Lung microvascular endothelial cell (primary cell): ENCODE measurements at places on chromosomes 1 and 21.

GRCh38 chr1:181149326-181150125 lies 61.0 kb downstream of the IER5 start:
- DNase-seq, result no peak

DNA sequence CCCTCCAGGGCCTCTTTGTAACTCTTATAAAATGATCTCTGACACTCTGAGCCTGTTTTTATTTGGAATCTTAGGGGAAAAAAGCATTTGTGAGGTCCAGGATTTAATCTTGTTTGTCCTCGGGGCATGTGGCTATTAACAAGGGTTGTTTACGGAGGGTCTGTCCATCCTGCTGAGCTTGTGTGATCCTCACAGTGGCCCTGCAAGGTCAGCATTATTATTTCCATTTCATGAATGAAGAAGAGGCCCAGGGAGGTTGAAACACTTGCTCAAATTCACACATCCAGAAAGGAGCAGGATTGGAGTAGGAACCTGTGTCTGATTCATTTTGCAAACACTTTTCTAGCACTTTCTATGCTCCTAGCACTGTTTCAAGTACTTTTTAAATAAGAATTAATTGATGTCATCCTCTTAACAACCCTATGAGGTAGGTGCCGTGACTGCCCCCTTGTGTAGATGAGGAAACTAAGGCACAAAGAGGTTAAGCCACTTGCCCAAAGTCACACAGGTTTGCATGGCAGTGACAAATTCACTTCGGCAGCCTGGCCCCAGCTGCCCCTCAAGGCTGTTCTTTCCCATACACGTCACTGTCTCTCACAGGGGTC lies 178.9 kb downstream of the MIS18A start:
- DNase-seq, result no peak

GRCh38 chr1:150548632-150549495 lies at the start of gene ADAMTSL4:
ADAMTSL4 (plus strand) TSS chr1:150549408; CDS start chr1:150552289, 2,881 bp downstream.
- DNase-seq, result peak; percentile 58

DNA sequence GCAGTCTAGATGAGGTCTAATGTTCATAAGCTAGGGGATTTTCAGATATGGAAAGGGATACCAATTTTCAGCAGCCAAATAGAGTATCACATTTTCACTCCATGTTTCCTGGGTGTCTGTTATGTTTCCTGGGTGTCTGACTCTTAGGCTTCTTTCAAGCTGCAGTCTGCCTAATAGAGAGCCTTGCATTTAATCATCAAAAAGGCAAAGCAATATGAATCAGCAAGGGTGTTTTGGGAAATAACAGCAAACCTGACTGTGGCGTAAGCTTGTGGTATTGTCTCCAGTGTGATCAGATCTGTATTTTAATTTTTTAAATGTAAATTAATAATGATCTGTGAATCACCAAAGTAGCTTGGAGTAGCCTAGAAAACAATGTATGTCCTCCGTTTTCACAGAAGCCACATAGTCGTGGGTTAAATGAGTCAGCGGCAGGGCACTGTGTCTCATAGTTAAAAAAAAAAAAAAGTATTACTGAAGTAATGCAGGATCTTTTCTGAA lies 10.4 kb downstream of the LGALS8 start:
- peak; percentile 18 for DNase-seq

GRCh38 chr1:206633708-206634121 lies 1.6 kb upstream of the DYRK3 start:
- peak; percentile 82 for DNase-seq

DNA sequence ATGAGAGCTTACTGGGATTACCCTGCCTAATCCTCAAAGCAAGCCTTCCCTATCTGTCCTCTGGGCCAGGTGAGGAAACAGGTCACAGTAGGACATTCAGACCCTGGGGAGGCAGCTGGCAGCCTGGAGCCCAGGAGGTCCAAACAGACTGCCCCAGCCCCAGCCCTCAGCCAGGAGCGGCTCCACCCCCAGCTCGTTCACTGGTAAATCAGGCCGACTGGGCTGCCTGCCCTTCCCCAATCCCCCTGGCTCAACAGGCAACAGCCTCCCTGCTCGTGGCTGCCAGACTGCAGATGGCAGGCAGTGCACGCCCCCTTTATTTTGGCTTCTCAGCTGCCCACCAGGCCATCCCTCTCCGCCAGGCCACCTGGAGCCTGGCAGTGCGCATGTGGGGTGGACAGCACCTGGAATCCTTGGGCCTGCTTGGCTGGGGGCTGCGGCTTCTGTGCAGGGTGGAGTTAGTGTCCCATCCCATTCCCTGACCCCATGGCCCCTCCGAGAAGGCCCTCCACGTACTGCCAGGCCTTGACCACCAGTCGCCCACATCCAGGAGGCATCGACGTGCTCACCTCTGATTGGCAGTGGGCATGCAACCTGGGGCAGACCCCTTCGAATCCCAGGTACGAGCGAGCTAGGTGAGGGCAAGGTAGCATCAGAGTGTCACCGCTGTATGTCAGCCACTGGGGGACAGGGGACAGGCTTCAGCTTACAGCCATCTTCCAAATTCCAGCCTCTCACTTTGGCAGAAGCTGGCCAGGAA lies 11.2 kb upstream of the ZNF670 start:
- no peak for DNase-seq
